IMR-90 (cell line): ENCODE measurements at places on chromosomes 5 and 9.

GRCh38 chr5:57716661-57717060, 234.1 kb upstream of the ACTBL2 start:
- no peak overlapping the region for H3K27ac ChIP-seq
- H3K4me1 ChIP-seq: peaks cover 8% of the 10 kb centered on the region
- no peak for DNase-seq
- no peaks in the 10 kb centered on the region for H3K27me3 ChIP-seq

- H3K4me3 ChIP-seq: no peak overlapping the region
- H3K27me3 ChIP-seq: no peaks in the 10 kb centered on the region
- peaks cover 11% of the 10 kb centered on the region for H3K4me1 ChIP-seq
- H3K27ac ChIP-seq: peak overlapping the region; percentile 79; the same call in 1 of the 2 replicates
- DNase-seq: peak; percentile 100
- H3K36me3 ChIP-seq: no peaks in the 10 kb centered on the region
Measured at GRCh38 chr9:127021664-127022363, 100.6 kb downstream of the ANGPTL2 start.

GRCh38 chr9:121542025-121542424, 42.4 kb upstream of the GGTA1 start:
- no peaks in the 10 kb centered on the region for H3K4me1 ChIP-seq
- no peak overlapping the region for H3K27ac ChIP-seq
- H3K27me3 ChIP-seq: peaks cover 23% of the 10 kb centered on the region
- DNase-seq: no peak
- no peaks in the 10 kb centered on the region for H3K36me3 ChIP-seq
- H3K4me3 ChIP-seq: no peak overlapping the region

DNA sequence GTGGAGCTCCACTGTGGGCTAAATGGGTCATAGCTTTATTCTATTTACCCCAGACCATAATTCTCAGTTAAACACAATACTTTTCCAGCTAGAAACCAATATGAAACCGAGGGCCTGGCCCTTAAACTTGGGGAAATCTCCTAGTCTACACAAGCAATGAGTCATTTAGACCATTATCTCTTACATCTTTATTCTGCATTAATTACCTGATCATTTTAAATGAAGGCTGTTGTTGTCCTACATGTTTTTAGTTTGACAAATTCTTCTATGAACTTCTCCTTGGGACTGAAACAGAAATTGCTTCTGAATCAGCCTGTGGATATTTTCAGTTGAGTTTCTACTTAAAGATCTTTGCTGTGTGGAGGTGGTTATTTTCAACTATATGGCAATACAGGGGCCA, 37.9 kb downstream of the RAI14 start:
- H3K27ac ChIP-seq: peak overlapping the region; percentile 31; the same call in 1 of the 2 replicates
- H3K36me3 ChIP-seq: peaks cover 31% of the 10 kb centered on the region
- no peak for DNase-seq
- H3K4me3 ChIP-seq: no peak overlapping the region
- H3K27me3 ChIP-seq: no peaks in the 10 kb centered on the region

- no peaks in the 10 kb centered on the region for H3K27me3 ChIP-seq
- peak; percentile 58 for DNase-seq
- H3K4me1 ChIP-seq: peaks cover 24% of the 10 kb centered on the region
- peak overlapping the region; percentile 52; the same call in 1 of the 2 replicates for H3K27ac ChIP-seq
- H3K36me3 ChIP-seq: no peaks in the 10 kb centered on the region
- no peak overlapping the region for H3K4me3 ChIP-seq
Measured at GRCh38 chr5:95723632-95724369, 7.3 kb upstream of the RHOBTB3 start.

DNA sequence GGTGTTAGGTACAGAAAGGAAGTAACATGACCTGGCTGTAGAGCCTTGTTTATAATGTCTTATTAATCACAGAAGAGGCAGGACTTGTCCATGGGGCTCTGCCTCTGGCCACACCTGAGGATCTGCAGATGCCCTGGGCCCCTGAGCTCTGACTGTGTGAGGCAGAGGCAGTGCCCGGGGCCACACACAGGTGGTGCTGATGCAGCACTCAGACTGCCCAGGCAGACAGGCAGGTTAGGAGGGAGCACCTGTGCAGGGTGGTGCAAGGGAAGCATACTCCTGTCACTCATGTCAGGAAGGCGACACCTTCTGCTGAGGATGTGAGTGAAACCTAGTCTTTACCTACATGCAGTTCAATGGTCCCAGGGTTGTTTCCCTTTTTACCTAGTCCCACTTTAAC, 88.7 kb downstream of the CFAP90 start:
- no peaks in the 10 kb centered on the region for H3K27me3 ChIP-seq
- DNase-seq: no peak
- no peaks in the 10 kb centered on the region for H3K36me3 ChIP-seq
- H3K4me3 ChIP-seq: no peak overlapping the region
- H3K4me1 ChIP-seq: no peaks in the 10 kb centered on the region

- peaks cover 7% of the 10 kb centered on the region for H3K4me1 ChIP-seq
- no peak overlapping the region for H3K27ac ChIP-seq
- H3K27me3 ChIP-seq: no peaks in the 10 kb centered on the region
- DNase-seq: no peak
- H3K4me3 ChIP-seq: no peak overlapping the region
- peaks cover 15% of the 10 kb centered on the region for H3K36me3 ChIP-seq
Measured at GRCh38 chr9:92159058-92159457, 43.8 kb upstream of the SPTLC1 start.

GRCh38 chr5:168793841-168794837, 215.0 kb upstream of the PANK3 start:
- no peaks in the 10 kb centered on the region; the same call in 1 of the 2 replicates for H3K27me3 ChIP-seq
- H3K4me3 ChIP-seq: no peak overlapping the region
- peak; percentile 23 for DNase-seq
- H3K4me1 ChIP-seq: no peaks in the 10 kb centered on the region
- no peaks in the 10 kb centered on the region for H3K36me3 ChIP-seq

- peaks cover 12% of the 10 kb centered on the region for H3K4me1 ChIP-seq
- no peaks in the 10 kb centered on the region for H3K36me3 ChIP-seq
- H3K4me3 ChIP-seq: peak overlapping the region; percentile 46
- peak; percentile 79 for DNase-seq
- peak overlapping the region; percentile 92 for H3K27ac ChIP-seq
Measured at GRCh38 chr5:142356349-142356715, 31.5 kb upstream of the SPRY4 start.

GRCh38 chr9:133953976-133954709, 38.0 kb downstream of the VAV2 start:
- H3K27me3 ChIP-seq: no peaks in the 10 kb centered on the region
- H3K4me3 ChIP-seq: no peak overlapping the region
- H3K27ac ChIP-seq: no peak overlapping the region
- no peaks in the 10 kb centered on the region for H3K36me3 ChIP-seq
- DNase-seq: no peak

DNA sequence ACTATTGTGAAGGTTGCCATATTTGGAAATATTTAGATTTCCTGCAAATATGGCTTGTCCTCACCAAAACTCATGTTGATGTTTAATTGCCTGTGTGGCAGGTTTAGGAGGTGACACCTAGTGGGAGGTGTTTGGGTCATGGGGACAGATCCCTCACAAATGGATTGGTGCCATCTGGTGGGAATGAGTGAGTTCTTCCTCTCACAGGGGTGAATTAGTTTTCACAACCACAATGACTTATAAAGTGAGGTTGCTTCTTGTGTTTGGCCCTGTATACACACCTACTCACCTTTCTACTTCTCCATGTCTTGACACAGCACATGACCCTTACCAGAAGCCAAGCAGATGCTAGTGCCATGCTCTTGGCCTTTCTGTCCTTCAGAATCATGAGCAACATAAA, 41.1 kb downstream of the ISOC1 start:
- H3K36me3 ChIP-seq: no peaks in the 10 kb centered on the region
- H3K27me3 ChIP-seq: no peaks in the 10 kb centered on the region

DNA sequence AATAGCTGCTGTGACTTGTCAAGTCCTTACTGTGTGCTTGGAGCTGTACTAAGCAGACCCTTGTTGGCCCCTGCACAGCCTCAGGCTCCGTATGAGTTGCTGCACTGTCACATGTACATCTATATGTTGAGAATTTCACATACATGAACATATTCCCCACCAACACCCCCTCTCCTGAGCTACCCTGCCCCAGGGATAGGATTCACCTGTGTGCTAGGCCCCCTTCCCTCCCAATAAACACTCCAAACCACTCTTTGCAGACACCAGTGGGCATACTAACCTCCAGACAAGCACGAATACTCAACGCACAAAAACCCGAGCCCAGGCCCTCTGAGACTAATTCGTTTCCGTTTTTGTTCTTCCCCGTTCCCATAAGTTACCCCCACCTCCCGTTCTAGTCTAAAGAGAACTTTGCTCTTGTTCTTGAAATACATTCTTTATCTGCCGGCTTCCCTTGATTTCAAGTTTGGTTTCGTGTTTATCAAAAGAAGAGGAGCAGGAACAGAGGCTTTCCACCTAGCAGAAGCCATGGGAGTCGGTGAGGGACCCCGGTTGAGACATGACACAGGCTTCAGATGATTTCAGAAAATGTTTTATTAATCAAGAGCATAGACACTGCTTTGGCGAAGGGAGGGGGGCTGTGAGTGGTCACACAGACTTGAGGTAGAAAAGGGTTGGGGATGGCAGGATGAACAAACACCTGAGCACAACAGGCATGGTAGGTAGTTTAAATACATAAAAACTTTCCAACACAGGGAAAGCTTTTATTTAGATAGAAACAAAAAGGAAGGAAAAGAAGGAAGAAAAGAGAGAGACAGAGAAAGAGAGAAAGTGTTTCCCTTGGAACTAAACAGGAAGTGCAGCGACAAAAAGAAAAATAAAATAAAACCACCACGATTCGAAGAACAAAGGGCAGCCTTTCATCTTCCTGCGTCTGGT, 3.4 kb downstream of the HAND1 start:
- H3K27ac ChIP-seq: no peak overlapping the region
- DNase-seq: no peak
- H3K27me3 ChIP-seq: peaks cover 90% of the 10 kb centered on the region

DNA sequence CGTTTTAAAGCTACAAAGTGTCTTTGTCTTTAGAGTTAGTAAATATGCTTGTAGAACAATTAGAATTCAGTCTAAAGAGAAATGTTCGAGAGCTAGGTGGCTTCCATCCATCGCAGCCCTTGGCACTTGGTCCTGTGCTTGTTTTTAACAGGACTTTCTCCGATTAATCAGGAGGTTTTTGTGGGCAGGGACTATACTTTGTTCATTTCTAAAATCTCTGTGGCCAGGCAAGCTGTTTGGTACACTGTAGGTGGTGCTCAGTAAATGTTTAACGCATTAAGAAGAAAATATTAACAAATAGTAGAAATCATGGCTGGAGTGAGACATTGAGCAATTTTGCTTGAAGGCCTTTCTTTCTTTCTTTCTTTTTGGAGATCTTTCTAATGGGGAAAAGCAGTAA, 20.8 kb downstream of the AGXT2 start:
- H3K4me3 ChIP-seq: no peak overlapping the region
- H3K36me3 ChIP-seq: no peaks in the 10 kb centered on the region
- no peak overlapping the region for H3K27ac ChIP-seq
- no peak for DNase-seq
- H3K27me3 ChIP-seq: peaks cover 2% of the 10 kb centered on the region

- H3K27ac ChIP-seq: no peak overlapping the region
- no peak overlapping the region for H3K4me3 ChIP-seq
- H3K27me3 ChIP-seq: no peaks in the 10 kb centered on the region
- DNase-seq: no peak
- H3K36me3 ChIP-seq: no peaks in the 10 kb centered on the region
- no peaks in the 10 kb centered on the region for H3K4me1 ChIP-seq
Measured at GRCh38 chr5:136763548-136763947, 398.2 kb upstream of the TRPC7 start.

GRCh38 chr5:79730564-79730963, 40.9 kb downstream of the CMYA5 start:
- H3K27ac ChIP-seq: no peak overlapping the region
- peaks cover 17% of the 10 kb centered on the region for H3K27me3 ChIP-seq
- no peak overlapping the region for H3K4me3 ChIP-seq
- no peak for DNase-seq
